Stimulated activated CD4-positive, alpha-beta T cell treated with anti-CD3 and anti-CD28 coated beads, Interleukin-4, amount 100 ng/mL, for 1 hour (primary cell): ENCODE measurements at places on chromosomes 5 and 9.

DNA sequence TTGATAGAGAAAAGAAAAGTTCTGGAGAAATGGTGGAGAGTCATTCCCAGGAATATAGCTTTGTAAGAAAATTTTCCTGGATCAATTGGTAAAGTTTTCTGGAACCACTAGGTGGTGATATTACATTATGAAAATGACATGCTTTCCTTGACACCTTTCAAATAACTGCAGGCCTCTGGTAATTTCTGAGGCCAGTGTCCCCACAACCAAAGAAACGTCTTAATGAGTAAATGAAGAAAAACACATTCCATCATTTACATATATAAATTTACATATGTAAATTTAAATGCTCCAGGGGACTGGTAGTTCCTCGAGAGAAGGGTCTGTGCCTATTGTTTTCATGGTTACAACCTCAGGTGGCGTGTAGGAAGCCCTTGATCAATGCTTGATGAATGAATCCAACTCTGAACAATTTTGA is 17.2 kb upstream of the RGS3 start:
- no peak for DNase-seq

- no peak for DNase-seq
These were observed 21.9 kb downstream of the KDM4C start for GRCh38 chr9:6779417-6780241.

DNA sequence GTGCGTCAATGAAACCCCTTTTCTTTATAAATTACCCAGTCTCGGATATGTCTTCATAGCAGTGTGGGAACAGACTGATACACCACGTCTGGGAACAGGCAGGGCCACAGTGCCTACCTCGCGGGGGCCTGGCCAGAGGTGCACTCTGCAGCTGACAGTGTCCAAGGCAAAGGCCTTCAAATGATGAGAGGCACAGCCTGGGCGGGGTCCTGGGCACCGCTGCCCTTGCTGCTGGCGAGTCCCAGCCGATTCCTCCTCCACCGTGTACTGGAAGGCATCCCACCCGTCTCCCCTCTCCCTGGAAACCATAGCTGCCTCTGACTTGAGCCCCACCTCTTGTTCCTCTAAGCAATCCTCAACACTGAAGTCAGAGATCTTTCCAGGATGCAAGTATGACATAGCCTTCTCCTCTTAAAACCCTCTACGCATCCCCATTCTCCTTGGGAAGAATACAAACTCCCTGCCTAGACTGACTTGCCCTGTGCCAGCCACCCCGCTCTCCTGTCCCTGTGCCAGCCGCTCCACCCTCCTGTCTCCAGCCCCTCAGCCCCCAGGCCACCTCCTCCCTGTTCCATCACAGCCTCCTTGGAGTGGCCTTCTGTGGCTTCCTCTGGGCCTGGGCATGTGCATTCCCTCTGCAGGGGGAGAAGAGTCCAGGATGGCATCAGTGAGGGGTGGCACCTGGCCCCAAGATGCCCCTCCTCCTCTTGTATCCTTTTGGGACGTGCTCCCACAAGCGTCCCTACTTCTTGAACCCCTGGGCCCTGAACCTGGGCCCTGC is 8.1 kb upstream of the COL5A1 start:
- no peak for DNase-seq

GRCh38 chr5:72478276-72478675 is 28.9 kb downstream of the ZNF366 start:
- no peak for DNase-seq

GRCh38 chr5:154541553-154541952 is 63.5 kb upstream of the HAND1 start:
- DNase-seq: peak; percentile 10
